CD4-positive, alpha-beta T cell treated with Interferon alpha-2 for 1 hour (primary cell): ENCODE measurements at places on chromosomes 5 and 9.

GRCh38 chr9:97293207-97293721, 14.2 kb upstream of the CCDC180 start:
- no peak for DNase-seq

DNA sequence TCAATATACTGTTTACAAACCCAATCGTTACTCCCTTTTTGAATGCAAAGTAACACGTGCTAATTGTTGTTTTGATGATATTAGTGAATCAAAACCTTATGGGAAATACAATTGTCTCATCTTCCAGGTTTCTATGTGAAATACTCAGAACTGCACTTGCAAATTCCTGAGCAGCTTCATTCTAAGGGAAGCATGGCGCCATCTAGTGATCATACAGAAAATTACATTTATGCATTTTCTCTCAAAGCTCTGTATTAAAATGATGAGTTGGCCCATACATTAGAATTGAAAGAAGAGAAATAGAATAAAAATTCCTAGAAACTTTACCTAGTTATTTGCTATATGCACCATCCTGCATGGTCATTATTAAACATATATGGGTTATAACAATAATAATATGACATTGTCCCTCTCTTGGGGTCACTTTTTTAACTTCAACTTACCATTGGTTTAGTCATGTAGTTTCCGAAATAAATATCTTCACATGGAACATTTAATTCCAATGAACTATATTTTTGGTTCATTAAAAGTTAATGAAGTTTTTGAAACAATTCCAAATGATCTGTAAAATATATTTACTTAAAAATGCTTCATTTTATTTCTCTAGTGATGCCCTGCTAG, 220.0 kb downstream of the PDE4D start:
- peak; percentile 48 for DNase-seq

DNA sequence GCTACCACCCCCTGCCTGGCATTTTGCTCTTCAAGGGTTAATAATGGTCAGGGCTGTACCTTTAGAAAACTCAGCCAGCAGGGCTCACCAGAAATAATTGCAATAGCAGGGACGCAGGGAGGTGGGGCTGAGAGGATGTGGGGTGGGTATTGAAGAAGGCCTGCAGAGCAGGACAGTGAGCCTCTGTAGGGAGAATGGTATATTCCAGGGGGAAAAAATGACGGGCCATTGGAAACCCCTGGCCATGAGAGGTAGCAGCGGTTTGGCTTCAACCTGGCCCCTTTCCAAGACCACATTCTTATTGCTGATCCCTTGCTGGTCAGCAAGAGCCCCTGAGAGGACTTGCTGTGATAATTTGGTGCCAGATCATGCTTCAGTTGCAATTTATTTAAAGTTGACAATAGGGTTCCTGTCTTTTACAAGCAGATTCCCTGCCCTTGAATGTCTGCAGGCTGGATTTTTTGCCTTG, 36.7 kb upstream of the CTNNA1 start:
- DNase-seq, result no peak

DNA sequence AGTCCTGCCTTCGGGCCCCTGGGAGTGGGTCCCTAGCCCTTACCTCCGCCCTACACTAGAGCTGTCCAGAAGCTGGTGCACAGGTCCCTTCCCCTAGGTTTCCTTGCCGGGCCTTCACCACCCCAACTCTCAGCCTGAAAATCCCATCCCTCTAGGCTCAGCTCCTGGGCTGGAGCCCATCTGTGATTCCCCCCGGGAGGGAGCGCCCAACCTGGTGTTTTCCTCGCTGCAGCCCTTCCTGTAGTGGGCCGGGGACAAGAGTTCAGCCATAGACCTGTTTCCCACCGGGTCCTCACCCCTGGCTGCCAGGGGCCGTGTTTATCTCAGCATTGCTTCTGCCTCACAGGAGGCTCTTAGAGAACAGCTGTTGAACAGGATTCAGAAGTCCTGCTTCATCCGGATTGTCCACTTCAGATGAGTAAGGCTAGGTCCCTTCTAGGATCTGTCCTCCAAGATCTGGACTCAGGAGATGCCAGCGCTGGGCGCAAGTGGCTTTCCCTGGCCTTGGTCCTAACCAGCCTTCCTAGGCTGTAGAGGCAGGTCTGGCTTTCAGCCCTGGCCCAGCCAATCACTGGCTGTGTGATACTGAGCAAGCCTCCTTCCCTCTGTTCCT, 965 bp downstream of the GLIPR2 start:
- no peak for DNase-seq

DNA sequence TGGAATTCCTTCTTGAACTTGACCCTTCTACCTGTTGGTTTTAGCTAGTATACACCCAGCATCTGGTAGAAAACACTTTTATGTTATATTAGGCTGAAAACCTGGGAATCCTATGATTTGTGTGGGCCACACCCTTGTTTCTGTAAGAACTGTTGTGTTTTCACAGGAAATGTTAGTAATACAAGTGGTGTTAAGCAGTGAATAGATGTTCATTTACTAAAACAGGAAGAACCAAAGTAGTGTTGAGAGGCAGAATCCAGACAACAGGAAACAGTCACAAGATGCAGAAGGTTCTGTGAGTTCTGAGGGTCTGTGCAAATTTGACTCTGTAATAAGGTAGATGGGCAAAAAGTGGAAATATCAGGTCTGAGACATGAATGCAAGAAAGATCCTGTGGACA, 73.0 kb upstream of the RAI14 start:
- no peak for DNase-seq

DNA sequence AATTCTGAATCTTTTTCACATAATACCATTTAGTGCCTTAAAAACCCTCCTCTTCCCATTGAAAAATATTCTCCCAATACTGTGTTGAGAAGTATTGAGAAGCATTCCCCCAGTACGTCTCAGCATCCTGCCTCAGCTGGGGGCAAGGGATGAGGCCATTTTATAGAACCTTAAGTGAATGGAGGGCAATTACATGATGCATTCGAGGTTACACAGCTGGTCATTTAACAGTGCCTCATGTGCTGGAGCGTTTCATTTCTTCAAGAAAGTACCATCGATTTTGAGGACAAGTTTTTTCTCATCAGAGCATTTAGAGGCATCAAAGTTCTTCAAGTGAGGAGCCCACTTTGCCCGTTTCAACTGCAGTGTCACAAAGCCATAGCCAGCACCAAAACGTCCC, 135.6 kb downstream of the DOCK2 start:
- no peak for DNase-seq

GRCh38 chr9:137666955-137667670, 48.3 kb downstream of the EHMT1 start:
- DNase-seq, result no peak

DNA sequence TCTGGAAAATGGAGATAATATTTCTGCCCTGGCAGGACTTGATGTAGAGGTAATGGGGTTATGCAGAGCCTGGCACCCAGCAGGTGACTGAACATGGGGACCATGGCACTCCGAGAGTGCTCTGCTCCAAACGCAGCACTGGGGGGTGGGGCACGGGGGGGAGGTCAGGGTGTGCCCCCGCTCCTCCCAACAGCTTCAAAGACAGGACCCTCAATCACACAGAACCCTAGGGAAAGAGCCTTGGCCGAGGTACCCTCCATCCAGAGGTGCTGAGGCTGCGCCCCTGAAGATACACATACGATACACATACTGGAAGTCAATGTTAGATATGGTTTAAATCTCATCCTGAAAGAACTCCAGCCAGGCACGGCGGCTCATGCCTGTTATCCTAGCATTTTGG, 26.6 kb upstream of the CEP72 start:
- DNase-seq, result no peak

GRCh38 chr5:123806644-123807043, 294.7 kb downstream of the CSNK1G3 start:
- DNase-seq, result no peak

- DNase-seq, result peak; percentile 47
These were observed 59.9 kb downstream of the ZFAND5 start for GRCh38 chr9:72305102-72305546.

- no peak for DNase-seq
These were observed 1.6 kb downstream of the PKD2L2 start for GRCh38 chr5:137890845-137891244.

DNA sequence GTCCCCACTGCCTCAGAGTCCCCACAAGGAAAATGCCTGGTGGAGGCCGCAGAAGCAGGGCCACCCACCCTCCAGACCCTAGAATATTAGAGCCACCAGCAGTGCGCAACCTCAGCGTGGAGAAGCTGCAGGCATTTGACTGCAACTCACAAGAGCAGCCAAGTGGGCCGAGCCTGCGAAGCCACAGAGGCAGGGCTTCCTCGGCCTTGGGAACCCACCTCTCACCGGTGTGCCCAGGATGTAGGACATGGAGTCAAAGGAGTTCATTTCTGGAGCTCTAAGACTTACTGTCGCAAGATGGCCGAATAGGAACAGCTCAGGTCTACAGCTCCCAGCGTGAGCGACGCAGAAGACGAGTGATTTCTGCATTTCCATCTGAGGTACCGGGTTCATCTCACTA, 397.9 kb upstream of the PIK3R1 start:
- no peak for DNase-seq

DNA sequence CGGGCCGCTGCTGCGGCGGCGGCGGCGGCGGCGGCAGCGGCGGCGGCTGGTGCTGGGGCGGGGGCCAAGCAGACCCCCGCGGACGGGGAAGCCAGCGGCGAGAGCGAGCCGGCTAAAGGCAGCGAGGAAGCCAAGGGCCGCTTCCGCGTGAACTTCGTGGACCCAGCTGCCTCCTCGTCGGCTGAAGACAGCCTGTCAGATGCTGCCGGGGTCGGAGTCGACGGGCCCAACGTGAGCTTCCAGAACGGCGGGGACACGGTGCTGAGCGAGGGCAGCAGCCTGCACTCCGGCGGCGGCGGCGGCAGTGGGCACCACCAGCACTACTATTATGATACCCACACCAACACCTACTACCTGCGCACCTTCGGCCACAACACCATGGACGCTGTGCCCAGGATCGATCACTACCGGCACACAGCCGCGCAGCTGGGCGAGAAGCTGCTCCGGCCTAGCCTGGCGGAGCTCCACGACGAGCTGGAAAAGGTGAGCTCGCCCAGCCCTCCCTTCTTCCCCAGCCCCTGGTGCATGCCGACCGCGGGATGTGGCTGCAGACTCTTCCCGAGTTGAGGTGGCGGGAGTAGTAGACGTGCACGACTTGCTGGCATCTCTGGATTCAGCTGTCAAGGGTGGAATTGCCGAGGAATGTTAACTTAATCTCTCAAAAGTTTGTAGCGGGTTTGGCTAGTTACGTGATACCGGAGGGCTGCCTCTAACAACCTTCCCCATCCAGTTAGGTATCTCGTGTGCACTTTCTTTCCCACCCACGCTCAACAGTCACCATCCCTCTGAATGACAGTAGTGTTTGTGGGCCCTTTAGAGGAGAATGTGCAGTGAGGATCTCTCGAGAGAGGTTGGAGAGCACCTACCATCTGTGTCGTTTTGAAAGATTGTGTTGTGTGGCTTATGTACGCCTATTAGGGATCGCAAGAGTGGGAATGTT, 932 bp downstream of the SLC12A2 start:
- DNase-seq, result peak; percentile 27

- peak; percentile 19 for DNase-seq
These were observed 18.4 kb upstream of the GSN start for GRCh38 chr9:121249563-121249962.

- peak; percentile 81 for DNase-seq
These were observed 99.9 kb downstream of the ANKRD18B start for GRCh38 chr9:33623658-33624586.

DNA sequence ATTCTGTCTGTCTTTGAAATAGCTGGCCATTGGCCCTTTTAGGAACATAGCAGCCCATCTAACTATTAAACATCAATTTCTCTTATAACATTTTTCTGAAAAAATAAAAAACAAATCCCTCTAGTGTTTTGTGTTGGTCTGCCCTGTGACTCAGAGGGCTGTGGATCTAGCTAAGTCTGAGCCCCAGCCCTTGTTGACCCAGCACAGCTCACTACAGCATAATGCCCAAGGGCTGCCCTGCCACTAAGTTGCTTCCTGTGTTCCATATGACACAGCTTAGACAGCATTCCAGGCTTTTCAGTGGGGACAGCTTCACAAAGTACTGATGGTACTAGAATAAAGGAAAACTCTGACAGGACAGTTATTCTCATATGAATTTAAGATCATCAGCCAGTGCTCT, 136.0 kb downstream of the SCAMP1 start:
- DNase-seq, result no peak

DNA sequence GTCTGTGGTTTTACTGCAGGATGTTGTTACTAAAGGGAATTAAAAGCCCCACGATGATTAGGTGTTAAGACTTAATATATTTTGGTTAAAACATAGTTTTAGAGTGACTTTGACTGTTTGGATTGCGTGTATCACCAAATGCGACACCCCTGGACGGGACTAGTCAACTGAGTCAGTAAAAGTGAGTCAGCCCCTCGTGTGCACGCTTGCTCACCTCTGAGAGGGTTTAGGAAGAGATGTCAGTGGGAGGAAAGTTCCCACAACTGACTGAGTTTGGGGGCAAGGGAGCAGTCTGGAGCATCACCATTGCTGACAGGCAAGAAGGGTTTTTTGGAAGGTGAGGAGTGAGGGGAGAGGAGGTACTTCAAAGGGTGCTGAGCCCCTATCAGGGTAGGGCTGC, 14.4 kb upstream of the DMRT3 start:
- no peak for DNase-seq

- DNase-seq, result no peak
These were observed 599.7 kb upstream of the FTMT start for GRCh38 chr5:121251954-121252353.

- DNase-seq, result no peak
These were observed 104.8 kb downstream of the PDE6A start for GRCh38 chr5:149839761-149840160.

DNA sequence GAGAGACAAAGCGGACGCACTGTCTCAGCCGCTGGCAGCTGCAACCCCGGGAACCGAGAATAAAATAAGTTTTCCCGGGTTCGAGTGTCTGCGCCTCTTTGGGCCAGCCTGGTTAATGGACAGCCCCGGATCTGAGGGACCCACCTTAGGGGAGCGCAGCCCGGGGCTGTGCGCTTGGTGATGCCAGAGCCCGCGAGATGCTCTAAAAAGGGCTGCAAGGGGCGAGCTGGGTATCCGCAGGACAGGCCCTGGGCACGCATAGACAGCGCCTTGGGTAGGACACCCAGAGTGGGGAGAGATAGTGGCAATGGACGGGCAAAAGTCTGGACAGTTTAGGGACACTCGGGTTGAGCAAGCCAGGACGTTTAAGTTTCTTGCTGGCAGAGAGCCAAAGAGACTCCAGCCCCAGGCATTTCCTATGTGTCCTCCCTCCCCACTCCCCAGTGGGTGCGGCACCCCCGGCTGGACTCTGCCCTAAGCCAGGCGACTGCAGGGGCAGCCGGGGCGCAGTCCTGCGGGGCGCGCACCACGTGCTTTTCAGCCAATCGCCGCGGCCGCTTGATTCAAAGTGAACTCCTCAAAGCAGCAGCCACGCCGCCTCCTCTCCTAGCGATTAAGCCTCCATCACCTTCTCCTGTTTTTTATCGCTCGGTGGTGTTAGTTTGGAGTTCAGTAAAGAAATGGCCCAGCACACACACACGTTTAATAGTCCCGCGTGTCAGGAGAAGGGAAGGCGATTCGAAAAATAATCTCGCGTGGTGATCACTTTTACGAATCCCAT, 616 bp upstream of the ENC1 start:
- peak; percentile 41 for DNase-seq
